ENCODE measurements at places on chromosomes 6 and 20. TPM values are rescaled to one million over a fixed set of nuclear protein-coding genes. Genes with fewer than 3 reads are reported as not detected.

GRCh38 chr6:3211681-3212080, 15.8 kb downstream of the TUBB2B start:
- no peak for DNase-seq

- no peak for DNase-seq
These were observed 9.0 kb upstream of the NRSN1 start for GRCh38 chr6:24117021-24117420.

DNA sequence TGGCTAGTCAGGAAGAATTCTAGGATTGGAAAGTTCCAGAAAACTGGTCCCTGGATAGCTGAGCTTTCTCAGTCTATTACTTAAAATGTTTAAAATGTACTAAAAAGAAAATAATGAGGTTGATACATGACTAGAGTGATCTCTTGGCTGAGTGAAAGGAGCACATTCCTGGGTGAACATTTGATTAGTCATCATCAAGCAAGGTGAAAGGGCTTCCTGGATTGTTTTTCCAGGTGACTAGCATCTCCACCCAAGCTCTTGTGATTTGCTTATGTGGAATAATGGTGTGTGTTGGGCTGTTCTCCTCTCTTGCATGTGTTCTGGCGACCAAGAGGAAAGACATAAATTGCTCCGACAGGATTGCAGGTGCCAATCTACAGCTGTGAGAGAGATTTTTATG, 42.9 kb downstream of the PKIB start:
- no peak for DNase-seq

GRCh38 chr6:54072635-54073313, 38.5 kb upstream of the MLIP start:
- no peak for DNase-seq

DNA sequence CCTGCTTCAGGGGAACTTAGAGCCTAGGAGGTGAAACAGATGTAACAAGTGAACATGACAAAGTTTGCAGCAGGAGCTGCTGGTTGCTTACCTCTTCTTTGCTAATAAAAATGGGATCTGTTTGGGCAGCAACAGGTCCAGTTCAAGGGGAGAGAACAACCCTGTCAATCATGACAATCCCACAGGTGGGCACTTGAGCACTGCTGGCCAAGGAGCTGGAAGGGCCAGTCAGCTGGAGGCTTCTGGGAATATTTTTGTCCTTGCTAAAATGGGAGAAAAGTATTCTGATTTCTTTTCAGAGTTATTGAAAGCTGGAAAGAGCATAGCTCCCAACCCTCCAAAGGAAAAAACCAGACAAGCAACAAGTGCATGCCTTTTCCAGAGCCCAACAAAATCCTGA, 477.7 kb upstream of the SULF2 start:
- DNase-seq, result no peak

DNA sequence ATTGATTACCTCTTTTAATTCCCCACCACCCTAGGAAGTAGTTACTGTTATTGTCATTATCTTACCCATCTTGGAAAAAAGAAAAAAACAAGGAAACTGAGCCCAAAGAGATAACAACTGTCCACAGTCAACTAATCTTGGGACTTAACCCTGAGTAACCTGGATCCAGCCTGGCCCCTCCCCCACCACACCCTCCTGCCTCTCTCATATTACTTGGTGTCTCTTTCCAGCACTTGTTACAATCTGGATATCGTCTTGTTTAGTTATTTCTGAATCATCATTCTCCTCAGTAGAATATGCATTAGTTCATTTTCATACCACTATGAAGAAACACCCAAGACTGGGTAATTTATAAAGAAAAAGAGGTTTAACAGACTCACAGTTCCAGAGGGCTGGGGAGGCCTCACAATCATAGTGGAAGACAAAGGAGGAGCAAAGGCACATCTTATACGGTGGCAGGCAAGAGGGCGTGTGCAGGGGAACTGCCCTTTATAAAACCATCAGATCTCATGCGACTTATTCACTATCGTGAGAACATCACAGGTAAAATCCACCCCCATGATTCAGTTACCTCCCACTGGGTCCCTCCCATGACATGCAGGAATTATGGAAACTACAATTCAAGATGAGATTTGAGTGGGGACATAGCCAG, 60.3 kb downstream of the LY86 start:
- no peak for DNase-seq

DNA sequence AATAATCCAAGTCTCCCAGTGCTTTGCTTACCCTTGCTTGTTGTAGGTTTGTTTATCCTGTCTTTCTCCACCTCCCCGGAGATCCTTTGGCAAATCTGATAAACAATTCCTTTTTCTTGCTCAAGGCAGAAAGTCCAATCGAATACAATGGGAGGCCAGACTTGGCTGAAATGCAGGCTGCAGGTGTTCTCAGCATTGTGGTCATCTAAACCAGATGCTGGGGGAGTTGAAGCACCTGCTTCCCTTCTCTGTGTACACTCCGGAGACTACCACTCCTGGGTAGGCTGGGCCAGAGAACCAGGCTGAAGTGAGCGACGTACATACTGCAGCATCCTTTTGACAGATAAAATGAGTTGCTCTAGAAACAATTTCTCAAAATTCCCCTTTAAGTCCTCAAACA, 82.6 kb upstream of the PREP start:
- no peak for DNase-seq

GRCh38 chr6:67640484-67640883, 994.6 kb upstream of the ADGRB3 start:
- DNase-seq, result no peak

GRCh38 chr6:96762599-96762998, 74.7 kb downstream of the GPR63 start:
- DNase-seq, result no peak

DNA sequence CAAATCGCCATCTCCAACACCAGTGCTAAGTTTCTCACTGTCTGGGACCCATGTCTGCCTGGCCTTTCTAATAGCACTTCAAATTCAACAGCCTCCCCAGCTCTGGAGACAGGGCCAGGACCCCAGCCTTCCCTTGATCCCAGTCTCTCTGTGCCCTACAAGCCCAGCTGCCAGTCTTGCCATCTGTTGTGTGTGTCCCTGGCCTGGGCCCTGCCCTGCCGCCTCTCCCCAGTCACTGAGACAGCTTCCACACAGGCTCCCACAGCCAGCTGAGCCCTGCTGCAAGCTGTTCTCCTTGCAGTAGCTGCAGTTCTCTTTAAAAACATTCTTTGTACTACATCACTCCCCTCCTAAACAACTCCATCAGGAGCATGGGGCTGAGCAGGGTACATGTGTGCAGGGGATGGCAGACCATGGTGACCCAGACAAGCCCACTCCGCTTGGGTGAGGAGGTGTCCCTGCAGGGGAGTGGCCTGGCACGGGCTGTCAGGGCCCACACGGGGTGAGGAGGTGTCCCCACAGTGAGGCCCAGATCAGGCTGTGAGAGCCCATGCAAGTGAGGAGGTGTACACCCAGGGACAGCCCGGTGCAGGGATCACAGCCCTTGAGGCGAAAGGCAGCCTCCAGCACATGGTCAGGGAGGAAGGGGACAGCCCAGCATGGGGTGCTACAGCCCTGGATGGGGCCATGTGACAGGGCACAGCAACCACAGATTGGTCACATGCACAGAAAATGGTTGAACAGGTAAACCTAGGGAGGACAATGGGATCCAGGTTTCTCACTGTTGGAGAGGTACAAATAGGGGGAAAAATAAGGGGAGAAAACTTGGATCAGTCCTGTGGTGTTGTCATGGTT, 16.2 kb downstream of the CST7 start:
- DNase-seq, result no peak

DNA sequence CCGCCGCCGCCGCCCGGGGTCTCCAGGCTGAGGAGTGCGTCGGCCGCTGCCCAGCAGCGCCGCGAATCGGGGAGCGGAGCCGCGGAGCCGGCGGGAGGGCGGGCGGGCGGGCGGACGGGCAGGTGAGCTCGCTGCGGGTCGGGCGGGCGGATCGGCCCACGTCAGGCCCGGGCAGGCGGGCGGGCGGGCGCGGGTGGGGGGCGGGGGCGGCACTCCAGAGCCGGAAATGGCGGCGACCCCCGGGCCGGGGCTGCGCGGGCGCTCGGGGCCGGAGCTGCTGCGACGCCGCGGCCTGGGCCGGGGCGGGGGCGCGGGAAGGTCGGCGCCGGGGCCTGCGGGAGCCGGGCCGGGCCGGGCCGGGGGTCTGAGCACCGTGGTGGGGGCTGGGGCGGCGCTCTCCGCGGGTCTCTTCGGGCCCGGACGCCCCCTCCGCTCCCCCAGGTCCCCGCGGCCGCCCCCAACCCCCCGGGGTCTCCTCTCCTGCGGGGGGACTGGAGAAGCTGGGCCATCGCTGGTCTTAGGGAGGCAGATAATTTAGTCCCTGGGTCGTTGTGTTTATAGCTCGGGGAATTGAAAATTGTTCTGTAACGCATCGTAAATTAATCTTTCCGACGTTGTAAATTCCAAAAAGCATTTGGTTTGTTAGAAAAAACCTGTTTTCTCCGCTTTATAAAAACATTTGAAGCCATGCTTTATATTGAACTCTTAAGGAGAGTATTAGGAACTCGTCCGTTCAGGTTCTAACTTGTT, 451 bp downstream of the DNAJC5 start:
- DNase-seq, result no peak

DNA sequence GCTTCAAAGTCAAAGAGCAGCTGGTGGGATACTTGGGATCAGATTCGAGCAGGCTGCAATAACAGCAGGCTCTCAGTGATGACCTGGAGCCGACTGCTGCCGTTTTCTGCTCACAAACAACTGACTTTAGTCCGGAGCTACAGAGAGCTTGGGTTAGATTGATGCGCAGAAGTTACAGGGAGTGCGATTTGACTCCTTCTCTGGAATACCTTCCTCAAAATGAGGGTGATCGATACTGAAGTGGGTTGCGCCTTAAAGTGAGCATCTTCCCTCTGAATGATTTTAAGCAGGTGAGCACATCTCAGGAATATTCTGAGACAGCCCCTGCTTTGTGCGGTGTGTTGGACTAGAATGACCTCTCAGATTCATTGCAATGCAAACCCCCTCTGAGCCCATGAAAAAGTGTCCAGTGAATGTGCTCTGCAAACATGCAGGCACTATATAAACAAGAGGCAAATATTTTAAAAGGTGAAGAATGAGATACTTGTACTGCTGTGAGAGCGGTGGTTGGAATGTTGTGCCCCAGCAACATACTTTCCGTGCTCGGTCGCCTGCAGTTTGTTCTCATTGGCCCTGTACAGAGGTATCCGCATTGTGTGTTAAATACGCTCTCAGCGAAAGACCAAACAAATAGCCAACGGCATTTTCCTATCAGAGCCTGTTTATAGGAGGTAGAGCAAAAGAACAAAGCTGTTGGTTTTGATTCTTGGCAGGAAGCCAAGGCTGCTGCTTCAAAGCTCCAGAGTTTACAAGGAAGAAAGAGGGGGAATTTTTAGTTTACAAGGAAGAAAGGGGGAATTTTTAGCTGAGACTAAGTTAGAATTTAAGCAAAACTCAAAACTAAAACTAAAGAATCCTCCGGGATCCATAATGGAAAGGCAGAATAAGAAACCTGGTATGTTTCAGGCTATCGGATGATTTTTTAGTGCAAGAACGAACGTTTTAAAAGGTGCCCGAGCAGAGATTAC, 67.7 kb downstream of the PHACTR2 start:
- peak; percentile 66 for DNase-seq

The COL11A2 gene
- total RNA-seq, result 1.8 TPM

The PCSK2 gene
- not detected for total RNA-seq

The DPPA5 gene
- not detected for total RNA-seq

The NKAIN2 gene
- under 0.01 TPM for total RNA-seq

Data from osteoblast (primary cell).